Stomach (tissue), 19 donors: ENCODE measurements at places on chromosomes 12 and 14. TPM values are rescaled to one million over a fixed set of nuclear protein-coding genes. Genes with fewer than 3 reads are reported as not detected.

Gene DCAF4
- polyA plus RNA-seq: 4.8 TPM

Gene KRT83
- polyA plus RNA-seq: not detected

Gene ASPG
- 4.4 TPM for polyA plus RNA-seq

Gene TAS2R14
- polyA plus RNA-seq: 0.31 TPM

Gene HCAR1
- polyA plus RNA-seq: 2.1 TPM

Gene SMAGP
- polyA plus RNA-seq: 28.4 TPM

Gene RPAP3
- polyA plus RNA-seq: 10.8 TPM

Gene SYNE2
- polyA plus RNA-seq: 14.4 TPM

Gene METTL1
- 13.7 TPM for polyA plus RNA-seq

Gene PMCH
- polyA plus RNA-seq: not detected

Gene EML5
- polyA plus RNA-seq: 0.30 TPM

Gene NOVA1
- polyA plus RNA-seq: 7.5 TPM

Gene SERPINA4
- 14.8 TPM for polyA plus RNA-seq

Gene SIX4
- polyA plus RNA-seq: 0.35 TPM

Gene PAX9
- 17.0 TPM for polyA plus RNA-seq

Gene PLBD1
- 9.5 TPM for polyA plus RNA-seq

Gene HOXC4
- 2.6 TPM for polyA plus RNA-seq

Gene SYT1
- polyA plus RNA-seq: 0.37 TPM

Gene VEZT
- 22.6 TPM for polyA plus RNA-seq

Gene KRT75
- not detected for polyA plus RNA-seq

Gene AICDA
- not detected for polyA plus RNA-seq

Gene CYP27B1
- polyA plus RNA-seq: 0.73 TPM

Gene LRRIQ1
- not detected for polyA plus RNA-seq

Gene SLC7A8
- polyA plus RNA-seq: 22.4 TPM
